AG10803 (cell line): ENCODE measurements at places on chromosomes 2 and 18.

- no peak for DNase-seq
Measured at GRCh38 chr2:113054066-113054465, 1.4 kb upstream of the IL36B start.

- DNase-seq: no peak
Measured at GRCh38 chr2:140650825-140651224, 1480.0 kb downstream of the LRP1B start.

DNA sequence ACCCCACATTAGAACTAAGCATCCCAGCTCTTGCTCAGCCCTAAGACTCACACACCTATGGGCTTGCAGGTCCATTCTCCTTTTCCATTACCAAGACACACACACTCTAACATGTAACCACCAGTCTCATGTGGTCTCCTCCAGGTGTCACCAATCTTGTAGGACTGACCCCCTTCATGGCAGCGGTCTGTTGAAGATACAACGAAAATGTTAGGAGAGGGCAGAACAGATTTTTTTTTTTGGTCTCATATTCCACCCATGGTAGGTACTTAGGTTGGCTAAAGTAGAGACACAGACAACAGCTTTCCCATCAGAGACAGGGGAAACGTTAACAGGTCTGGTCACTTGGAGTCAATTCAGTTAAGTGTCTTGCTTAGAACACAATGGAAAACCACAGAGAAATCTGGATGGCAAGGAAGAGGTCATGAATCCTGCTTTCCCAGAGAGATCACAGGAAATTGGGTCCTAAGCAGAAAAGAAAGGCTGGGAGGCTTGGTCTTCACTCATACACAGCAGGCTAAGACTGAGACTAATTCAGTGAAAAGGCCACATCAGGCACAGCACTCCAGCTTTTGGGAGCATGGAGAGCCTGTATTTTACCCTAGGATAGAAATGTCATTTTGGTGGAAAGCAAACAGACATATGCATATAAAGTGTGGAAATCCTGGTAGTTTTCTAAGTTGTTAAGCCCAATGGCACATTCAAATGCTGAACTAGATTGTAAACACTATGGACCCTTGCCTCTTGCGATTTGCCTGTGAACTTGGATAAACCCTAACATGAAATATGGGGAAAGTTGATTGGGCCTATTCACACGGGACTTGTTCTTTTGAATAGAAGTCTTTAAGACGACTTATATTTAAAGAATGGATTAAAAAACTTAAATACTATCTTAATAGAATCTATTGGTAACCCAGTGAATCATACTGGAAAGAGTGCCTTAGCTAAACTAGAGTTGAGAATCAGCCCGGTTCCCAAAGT lies 3.8 kb downstream of the FN1 start:
- DNase-seq: peak; percentile 55

DNA sequence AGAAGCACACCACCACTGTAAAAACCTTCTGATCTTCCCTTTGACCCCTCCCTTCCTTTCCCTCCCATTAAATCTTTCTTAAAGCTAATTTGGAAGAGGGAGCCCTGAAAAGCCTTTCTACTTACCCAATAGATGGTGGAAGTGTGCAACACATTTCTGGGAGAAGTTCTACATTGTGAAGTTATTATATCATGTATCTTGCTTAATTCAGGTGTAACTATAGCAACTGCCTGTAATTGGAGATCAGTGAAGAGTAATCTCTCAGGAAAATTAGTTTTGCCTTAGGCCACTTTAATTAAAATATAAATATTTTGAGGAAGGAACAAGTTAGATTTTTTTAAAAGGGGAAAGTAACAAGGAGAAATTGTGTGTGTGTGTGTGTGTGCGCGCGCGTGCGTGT lies 266.0 kb downstream of the SH3BP4 start:
- DNase-seq: peak; percentile 85

DNA sequence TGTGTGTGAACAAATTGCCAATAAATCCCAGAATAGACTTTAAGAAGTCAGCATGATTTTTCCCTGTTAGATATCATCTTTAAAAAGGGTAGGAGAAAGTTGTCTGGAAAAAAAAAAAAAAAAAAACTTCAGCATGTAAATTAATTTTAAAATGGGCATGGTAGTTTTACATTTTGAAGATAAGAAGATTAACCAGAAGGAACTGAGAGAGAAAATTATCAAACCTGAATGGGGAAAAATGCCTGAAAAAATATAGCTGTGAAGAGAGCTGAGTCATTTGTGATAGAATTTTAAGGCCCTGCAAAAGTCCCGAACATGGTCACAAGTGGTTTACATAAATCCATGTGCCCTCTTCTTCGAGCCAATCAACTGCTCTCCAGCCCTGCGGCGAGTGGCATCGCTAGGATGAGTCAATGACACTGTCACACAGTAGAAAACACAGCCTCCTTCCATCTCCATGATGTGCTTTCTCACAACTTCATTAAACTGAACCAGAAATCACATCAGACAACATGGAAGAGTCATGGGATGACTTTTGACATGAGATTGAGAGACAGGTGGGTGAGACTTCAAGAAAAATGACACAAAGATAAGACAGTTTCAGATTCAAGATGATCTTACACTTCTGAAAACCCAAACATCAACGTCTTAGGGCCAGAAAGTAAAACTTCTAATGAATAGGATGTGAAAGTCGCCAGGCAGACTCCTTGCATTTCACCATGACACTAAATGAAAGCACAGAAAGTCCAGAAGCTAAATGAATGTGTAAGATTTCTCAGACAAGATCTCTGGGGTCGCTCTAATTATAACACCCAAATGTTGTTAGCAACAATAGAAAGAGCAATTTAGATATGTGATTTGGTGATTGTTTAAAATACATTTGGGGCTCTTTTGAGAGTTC lies 273.0 kb upstream of the ID2 start:
- DNase-seq: no peak

DNA sequence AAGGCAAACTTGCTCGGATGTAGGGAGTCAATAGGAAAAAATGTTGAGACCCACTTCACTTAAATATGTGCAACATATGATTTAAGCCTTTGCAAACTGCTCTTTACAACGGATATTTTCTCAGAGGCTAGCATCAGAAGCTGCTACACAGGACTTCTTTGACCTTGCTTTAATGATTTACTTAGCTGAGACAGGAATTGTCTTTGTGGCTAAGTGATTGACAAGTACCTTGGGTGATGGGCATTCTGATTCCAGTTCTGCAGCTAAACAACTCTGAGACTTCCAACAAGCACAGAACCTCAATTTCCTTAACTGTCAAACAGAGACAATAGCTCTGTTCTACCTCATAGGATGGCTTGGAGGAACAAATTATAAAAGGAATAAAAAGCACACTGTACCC lies 150.2 kb downstream of the NCKAP5 start:
- DNase-seq: no peak

GRCh38 chr2:215241791-215242305 lies 70.0 kb upstream of the ATIC start:
- no peak for DNase-seq

DNA sequence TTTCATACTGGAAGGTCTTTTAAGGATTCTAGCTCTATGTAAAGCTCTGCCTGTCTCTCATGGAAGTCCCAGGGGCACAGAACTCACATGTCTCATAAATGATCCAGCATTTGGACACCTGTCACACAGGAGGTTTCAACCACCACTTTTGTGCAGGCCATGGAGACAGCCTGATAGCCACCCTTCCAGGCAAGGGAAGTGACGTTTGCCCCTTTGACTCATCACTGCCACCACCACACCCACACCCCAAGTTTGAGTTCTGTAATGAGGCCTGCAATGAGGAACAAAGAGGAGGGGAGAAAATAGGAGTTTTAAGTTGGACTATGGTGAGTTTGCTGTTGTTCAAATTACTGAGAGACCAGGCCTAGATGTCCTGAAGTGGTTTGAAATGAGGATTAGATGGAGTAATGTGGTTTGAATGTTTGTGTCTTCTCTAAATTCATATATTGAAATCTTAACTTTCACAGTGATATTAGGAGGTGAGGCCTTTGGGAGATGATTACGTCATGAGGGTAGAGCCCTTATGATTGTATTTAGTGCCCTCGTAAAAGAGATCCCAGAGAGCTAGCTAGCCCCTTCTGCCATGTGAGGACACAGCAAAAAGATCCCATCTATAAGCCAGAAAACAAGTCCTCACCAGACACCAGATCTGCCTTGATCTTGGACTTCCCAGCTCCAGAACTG lies 175.3 kb upstream of the EPHA4 start:
- no peak for DNase-seq

GRCh38 chr2:66915237-66915636 lies 480.3 kb downstream of the MEIS1 start:
- peak; percentile 75 for DNase-seq
